Left ventricle myocardium inferior (tissue), 1 donor: ENCODE measurements at places on chromosomes 11 and 22.

DNA sequence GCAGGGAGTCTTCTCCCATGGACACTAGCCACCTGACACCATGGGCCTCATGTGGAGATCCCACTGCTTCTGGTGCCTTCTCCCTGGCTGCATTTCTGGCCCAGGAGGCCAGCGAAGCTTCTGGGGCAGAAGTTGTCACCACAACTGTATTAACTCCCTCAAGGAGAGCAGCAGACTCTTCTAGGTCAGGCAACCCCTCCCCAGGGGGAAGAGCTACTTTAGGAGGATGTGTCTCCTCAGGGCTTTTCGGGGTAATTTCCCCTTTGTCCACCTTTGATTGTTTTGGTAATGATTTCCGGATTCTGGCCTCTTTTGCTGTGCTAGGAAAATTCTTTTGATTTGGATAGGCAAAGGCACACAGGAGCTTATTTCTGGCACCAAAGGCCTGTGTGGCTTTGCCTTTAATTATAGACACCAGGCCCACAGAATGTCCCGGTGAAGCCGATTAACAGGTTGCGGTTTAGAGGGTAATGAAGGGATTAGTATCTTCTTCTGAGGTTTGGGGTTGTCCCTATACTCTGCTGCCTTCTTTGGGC is 8.9 kb upstream of the UCP2 start:
- DNase-seq = no peak

- DNase-seq = no peak
Measured at GRCh38 chr22:25078591-25078990, 121.1 kb upstream of the CRYBB3 start.

- no peak for DNase-seq
Measured at GRCh38 chr11:19216021-19216420, 14.2 kb upstream of the CSRP3 start.

- DNase-seq = no peak
Measured at GRCh38 chr11:122102426-122102825, 13.6 kb downstream of the BLID start.

GRCh38 chr11:86741839-86742805 is 58.2 kb upstream of the PRSS23 start:
- no peak for DNase-seq

- no peak for DNase-seq
Measured at GRCh38 chr22:29138556-29139305, 65.9 kb downstream of the KREMEN1 start.

- DNase-seq = no peak
Measured at GRCh38 chr11:7892840-7893254, 38.2 kb downstream of the OR10A6 start.

- DNase-seq = no peak
Measured at GRCh38 chr11:117842131-117842941, 17.8 kb upstream of the FXYD2 start.
